ENCODE measurements at places on chromosomes 5 and 9.

- DNase-seq, result no peak
Observed at GRCh38 chr5:133381041-133381440, 231.3 kb downstream of the FSTL4 start.

GRCh38 chr9:105405514-105406131, 42.2 kb upstream of the FSD1L start:
- no peak for DNase-seq

DNA sequence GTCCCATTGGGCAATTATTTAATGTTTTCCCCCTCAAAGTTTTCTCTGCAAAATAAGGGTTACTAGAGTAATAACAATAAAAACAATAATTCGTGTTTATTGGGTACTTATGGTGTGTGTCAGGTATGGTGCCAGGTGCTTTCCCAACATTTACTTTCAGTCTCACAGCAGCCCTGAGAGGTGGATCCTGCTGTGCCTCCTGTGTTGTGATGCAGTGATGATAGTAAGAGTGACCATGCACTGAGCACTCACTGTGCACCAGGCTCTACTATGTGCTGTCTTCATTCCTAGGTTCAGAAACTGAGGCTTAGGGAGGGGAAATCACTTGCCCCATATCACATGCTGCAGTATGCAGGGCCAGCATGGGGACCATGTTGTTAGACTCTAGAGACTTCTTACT, 15.5 kb downstream of the OTULINL start:
- DNase-seq, result no peak

GRCh38 chr9:84862810-84863287, 193.3 kb downstream of the NTRK2 start:
- DNase-seq, result no peak

- no peak for DNase-seq
Observed at GRCh38 chr9:12965303-12965702, 190.5 kb downstream of the LURAP1L start.

DNA sequence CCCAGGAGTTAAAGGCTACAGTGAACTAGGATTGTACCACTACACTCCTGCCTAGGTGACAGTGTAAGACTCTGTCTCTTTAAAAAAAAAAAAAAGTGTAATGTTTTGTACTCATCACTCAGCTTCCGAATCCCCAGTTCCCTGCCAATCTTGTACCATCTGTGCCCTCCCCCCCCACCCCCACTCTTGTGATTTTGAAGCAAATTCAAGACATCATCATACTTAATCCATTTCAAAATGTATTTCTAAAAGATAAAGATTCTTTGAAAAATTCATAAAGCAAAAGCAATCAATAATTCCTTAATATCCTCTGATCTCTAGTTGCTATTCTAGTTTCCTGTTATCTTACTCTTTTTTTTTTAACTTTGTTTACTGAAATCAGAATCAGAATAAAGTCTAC, 34.9 kb upstream of the HMCN2 start:
- no peak for DNase-seq

DNA sequence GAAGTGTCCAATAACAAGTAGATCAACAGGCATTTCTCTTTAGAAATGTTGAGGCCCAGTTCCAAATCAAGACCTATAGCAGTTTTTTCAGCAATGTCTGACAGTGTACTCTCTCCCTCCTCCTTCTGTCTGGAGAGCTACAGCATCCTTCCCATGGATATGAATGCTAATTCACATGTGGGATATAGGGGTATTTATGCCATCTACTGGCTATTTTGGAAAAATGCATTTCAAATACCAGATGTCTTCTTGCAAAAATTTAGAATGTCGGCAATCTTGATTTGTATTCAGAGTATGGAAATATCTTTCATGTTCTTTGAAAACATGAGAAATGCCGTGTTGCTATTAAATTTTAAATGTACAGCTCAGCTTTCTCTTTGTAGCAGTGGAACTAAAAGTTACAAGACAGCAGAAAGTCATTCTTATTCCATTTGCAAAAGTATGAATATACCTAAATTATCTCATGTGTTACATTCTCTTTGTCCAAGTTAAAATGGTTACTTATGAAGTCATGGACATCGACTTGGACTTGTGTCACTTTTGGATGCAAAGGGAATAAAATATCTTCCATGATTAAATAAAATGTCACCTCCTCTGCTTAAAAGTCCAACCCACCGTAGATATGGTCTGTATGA, 647.8 kb downstream of the TAF11L14 start:
- peak; percentile 3 for DNase-seq

DNA sequence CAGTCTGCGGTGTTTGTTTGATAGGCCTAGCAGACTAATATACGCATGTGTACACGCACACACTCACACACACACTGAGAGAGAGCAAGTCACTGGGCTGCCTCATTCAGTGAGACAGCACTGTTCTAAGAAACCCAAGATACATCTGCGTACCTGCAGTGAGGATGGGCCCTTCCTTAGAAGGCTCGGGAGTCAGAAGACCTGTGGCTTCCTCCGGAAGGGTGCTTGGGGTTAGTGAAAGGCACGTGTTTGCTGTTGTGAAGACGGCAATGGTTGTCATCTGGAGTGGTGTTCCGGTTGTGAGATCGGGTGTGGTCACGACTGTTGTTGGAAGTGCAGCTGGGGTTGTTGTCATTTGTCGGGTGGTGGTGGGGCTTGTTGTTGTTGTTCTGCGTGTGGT, 11.7 kb downstream of the TIMD4 start:
- DNase-seq, result no peak

DNA sequence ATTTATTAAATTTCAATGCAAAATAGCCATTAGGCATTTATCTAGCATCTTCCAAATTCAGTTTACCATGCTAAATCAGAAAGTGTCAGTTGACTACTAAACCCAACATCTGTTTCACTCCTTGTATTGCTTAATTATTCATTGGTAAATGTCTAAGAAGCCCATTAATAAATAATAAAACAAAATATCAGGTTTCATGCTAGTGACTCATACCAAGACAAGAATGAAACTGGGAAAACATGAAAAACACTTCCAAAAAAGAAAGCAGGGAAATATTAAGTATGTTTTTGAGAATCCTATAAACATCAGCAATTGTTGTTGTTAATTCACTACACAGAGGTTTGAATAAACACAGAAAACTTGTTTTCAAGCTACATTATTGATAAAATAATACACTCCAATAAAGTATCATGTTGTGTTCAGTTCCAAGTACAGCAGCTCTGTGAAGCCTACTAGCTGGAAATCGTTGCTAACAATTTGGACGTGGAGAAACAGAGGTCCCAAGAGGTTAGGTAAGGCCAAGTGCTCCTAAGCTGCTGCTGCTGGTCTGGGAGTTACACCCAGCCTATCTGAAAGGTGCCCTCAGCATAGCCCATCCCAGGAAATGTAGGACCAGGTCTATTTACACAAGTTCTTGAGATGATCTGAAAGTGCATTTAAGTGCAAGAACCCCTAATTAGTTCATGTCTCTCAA, 78.8 kb downstream of the GNAQ start:
- no peak for DNase-seq

DNA sequence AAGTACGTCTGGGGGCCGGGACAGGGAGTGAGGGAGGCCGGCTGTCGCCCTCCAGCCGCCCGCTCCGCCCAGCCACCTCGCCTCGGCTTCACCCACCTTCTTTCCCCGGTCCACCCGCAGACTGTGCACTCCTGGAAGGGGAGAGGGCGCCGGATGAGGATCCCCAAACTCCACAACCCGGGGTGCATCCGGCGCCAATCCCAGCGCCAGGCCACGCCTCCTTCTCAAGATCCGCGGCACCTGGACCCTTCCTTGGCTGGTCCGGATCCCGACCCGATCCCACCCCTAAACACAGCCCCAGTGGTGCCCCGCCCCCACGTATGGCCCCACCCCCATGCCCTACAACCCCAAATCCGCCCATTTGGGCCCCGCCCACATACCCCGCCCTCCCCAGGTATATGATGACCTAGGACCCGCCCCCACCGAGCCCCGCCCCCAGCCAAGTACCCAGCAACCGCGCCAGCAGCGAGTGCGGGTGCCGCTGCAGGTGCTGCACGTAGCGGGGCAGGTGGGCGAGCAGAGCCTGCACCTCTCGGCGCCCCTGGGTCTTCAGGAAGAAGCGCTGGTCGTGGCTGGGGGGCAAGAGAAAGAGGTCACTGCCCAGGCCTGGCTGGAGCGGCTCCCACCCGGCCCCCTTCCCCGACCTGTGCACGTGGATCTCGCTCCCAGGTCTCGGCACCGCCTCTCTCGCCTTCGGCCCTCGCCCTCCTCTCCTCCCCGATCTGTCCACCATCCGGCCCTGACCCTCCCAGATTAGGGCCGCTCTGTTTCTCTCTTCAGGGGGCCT, 3.2 kb downstream of the PIP5KL1 start:
- no peak for DNase-seq

GRCh38 chr5:122351416-122352157, 39.5 kb downstream of the SNCAIP start:
- DNase-seq, result no peak

GRCh38 chr5:93585041-93585766, 2.2 kb downstream of the NR2F1 start:
- DNase-seq, result no peak

DNA sequence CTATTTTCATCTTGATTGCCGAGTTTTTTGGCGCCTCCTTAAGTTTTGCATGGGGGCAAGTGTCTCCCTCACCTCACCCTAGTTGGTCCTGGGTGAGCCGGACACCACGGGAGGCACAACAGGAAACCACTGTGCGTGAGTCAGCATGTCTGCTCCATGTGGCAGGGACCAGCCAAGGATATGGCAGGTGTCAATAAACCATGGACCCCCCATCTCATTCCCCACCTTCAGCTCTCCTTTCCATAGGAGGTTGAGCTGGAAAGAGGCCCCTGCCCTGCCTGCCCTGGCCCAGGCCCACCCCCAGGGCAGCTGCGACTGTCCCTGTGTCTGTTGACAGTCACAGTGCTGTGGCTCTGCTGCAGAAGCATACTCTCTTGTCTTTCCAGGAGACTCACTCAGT, 3.1 kb downstream of the SPACA9 start:
- no peak for DNase-seq

GRCh38 chr9:20746967-20747366, 62.9 kb downstream of the FOCAD start:
- no peak for DNase-seq

DNA sequence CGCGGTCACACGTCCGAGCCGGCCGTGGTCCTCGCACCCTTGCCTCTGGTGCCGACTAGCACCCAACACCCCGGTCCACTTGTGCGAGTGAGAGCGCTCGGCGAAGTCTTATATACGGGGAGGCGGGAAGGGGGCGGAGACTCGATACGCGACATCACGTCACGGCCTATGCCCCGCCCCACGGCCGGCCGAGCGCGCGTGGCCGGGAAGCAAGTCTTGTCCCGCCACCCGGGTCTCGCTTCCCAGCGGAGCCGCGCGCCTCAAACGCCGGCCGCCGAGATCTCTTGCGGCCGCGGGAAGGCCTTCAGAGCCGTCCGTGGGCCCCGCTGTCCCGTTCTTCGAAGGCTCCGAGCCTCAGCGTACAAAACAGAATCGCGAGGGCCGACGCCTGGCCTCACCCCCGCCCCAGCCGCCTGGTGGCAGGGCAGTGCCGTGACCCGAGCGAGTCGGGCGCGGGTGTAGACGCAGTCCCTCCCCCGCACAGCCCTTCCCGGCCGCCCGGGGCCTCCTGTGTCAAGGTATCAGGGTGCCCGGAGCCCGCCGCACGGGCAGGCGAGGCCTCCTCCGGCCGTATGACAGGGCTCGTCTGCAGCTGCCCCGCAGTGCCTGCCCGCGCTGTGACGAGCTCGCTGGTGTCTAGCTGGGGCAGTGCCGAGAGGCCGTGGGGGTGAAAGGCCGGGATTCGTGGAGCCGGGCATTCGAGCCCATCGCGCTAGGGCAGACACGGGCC, at the start of gene PLK2:
PLK2 (minus strand) TSS at position 85 of the 730 bp plus-strand sequence. CDS start 127 bp downstream, outside the sequence.
- peak; percentile 97 for DNase-seq

Measured in midbrain (tissue), 1 donor.